Effector CD4-positive, alpha-beta T cell (primary cell): ENCODE measurements at places on chromosomes 2 and 18.

DNA sequence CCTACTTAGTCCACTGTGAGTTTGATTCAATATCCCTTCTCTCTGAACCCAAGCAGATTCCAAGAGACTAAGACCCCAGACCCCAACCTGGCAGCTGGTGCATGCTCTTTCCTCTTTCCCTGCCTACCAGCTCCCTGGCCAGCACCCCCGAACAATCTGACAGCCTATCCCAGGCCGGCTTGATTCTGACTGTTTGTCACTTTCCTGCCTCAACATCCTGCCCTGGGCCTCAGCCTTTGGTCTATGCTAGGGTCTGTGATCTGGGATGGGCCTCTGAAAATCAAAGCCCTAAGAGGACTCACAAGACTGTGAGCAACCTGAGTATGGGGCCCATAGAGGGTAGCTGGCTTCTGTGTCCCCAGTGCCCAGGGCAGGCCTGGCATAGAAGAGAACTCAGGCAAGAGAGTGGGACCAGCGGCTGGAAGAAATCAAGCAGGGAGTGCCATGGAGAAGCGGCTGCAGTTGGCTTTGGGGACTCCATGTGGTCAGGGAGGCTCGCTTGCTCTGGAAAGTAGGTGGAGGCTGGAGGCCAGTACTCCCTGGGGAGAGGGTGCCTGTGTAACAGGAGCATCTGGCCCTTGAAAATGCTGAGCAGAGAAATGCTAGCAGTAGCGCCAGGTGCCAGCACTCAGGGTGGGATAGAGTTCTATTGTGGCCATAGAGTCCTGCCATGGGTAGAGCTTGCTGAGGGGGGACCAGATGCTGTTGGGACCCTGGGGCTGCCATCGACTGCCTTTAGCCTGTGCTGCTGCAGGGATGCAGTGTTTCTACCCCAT is 343.9 kb downstream of the DYSF start:
- DNase-seq, result no peak

DNA sequence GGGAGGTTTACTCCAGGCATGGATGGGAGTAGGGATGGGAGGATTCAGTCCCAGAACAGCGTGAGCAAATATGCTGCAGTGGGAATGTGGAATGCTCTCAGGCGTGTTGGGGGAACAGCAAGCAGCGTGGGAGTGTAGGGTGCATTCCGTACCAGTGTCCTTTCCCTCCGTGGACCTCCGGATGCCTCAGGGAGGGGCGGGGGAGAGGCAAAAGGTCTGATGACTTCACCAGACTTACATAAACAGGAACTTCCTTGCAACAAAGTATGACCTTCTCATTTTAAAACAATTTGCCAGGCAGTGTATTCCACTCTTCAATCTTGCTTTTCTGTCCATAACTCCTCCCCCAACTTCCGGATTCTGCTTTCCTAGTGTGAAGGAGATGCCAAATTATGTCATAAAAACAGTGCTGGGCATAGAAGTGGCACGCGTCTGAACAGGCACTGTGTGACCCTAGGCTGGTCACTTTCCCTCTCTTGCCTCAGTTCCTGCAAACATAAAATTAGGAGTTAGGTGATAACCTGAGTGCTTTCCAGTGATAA is 36.9 kb downstream of the RPL37A start:
- DNase-seq, result no peak

DNA sequence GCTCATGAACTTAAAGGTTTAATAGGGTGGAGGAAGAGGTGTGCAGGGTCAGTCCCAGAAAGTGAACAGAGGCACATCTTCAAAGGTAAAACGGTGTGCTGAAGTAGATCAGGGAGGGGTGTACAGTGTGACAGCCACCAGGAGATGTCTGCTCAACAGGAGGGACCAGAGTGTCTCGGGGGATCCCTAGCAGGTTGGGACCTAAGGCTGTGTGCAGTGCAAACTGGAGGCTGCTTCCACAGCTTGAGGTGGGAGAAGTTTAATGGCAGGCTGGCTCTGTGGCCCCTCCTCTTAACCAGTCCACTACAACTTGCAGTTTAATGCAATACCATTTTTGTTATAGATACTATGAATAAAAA is 33.2 kb downstream of the PLA2R1 start:
- no peak for DNase-seq

- no peak for DNase-seq
Observed at GRCh38 chr2:161344692-161345091, 36.5 kb downstream of the PSMD14 start.

- no peak for DNase-seq
Observed at GRCh38 chr2:223041527-223042109, 10.4 kb upstream of the KCNE4 start.

DNA sequence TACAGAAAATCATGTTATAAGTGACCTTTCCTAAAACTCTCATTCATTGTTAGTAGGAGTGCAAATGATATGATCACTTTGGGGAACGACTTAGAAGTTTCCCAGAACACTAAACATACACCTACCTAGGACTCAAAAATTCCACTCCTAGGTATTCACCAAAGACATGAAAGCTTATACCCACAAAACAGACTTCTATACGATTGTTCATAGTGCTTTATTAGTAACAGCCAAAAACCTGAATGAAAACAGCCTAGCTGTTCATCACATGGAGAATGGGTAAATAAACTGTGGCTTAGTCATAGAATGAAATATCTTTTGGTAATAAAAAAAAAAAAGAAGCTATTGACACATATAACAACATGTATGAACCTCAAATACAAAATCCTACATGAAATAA is 8.8 kb downstream of the NOL10 start:
- no peak for DNase-seq

GRCh38 chr2:51027968-51028367 is 4.0 kb downstream of the NRXN1 start:
- DNase-seq, result no peak

GRCh38 chr2:150812066-150812465 is 324.6 kb upstream of the RND3 start:
- no peak for DNase-seq
